NCI-H187 (cell line): ENCODE measurements at places on chromosomes 12 and 14.

DNA sequence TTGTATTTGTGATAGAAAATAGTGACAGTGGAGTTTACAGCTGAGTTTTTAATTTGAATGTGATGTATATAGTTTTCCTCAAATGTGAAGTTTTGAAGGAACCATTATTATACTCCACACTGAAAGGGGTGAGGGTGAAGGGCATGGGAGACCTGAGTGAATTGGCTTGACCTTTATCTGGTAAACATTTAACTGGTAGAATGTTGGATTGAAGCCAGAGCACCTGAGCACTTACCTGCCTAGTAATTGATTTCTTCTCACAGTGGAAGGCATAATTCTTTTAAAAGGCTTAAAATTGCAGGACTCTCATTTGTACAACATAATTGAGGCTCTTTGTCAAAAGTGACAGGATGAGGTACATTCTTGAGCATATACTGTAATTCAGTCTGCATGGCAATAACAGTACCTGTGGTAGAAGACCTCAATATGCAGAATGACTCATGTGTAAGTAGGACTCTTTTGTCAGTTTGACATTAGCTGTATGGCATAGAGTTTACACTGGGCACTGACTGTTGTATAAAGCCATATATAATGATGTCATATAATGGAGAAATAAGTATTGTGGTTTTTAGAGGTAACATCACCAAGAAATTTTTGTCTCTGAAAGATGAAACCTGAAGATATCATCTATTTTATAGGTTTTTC lies 309.6 kb downstream of the TMTC2 start:
- no peak for DNase-seq

DNA sequence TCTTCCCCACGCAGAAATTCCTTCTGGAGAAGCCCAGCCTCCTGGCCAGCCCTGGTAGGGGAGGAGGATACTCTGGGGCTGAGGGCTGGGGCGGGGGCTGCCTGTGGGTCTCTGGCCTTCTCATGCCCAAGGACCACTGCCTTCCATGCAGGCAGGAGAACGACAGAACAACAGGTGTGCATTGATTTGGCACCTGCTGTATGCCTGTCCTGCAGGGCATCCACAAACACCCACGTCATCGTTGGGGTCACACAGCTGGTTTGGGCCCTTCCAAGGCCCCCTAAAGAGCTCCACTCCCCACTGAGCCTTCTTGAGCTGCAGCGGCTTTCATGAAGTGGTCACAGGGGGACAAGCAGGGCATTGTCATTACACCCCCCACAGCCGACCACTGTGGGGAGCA lies 60.4 kb downstream of the PHETA1 start:
- DNase-seq: no peak

DNA sequence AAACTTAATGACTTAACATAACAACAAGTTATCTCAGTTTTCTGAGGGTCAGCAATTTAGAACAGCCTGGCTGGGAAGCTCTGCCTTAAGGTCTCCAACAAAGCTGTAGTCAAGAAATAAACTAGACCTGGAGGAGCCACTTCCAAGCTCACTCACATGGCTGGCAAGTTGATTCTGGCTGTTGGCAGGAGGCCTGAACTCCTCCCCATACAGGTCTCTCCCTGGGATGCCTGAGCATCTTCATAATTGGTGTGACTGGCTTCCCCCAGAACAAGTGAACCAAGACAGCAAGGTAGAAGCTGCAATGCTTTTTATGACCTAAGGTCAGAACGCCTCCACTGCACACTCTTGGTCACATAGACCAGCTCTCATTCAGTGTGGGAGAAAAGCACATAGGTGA lies 128.3 kb downstream of the SAMD4A start:
- DNase-seq: no peak

- no peak for DNase-seq
Measured at GRCh38 chr14:100678469-100678828, 48.2 kb upstream of the DLK1 start.

DNA sequence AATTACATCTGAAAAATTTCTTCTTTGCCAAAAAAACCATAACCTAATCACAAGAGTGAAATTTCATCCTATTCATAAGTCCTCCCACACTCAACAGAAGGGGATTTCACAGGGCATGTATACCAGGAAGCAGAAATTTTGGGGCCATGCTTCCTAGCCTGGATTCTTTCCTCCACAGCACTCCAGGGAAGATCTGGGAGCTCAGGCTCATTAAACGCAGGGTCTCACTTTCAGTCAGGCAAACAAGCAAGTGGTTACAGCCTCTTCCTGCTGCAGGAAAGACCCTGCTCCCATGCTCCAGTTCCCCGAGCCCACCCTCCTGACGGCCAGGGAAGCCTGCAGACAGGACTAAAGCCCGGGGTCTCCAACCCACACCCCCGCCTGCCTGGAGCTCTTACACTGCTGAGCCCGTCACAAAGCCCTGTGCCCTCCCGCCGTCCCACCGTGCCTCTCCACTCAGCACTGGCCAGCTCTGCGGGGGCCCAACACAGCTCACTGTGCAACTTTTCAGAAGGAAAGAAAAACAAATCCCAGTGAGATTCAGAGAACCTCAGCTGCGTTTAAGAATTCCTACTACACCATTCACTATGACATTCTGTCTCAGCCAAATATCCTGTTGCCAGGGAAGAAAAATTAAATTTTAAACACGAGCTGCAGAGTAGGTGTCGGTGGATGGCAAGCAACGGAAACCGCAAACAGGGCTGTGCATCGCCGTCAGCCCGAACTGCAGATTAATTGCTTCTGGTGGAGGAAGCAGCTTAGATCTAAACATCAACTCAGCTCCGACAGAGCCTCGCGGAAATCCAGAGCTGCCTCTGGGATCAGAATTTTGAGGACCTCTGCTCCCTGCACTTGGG lies 106.7 kb upstream of the SFSWAP start:
- DNase-seq: no peak

DNA sequence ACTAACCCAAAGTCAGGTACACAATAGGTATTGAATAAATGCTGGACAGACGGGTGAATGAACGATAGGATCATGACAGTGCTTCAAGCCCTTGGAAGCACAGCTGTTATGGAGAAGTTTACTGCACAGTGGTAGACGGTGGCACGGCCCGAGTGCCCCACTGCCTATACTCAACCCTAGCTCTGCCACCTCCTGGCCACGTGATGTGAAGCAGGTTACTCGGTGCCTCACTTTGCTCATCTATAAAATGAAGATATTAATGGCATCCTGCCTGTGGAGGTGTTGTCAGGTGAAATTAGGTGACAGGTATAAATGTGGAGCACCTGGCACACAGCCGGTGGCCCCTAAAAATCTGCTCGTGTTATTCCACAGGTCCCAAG lies 5.8 kb downstream of the ASB2 start:
- no peak for DNase-seq

GRCh38 chr12:98319716-98320425 lies 195.5 kb upstream of the TMPO start:
- no peak for DNase-seq

GRCh38 chr14:24147761-24148428 lies 597 bp downstream of the RNF31 start:
- no peak for DNase-seq

DNA sequence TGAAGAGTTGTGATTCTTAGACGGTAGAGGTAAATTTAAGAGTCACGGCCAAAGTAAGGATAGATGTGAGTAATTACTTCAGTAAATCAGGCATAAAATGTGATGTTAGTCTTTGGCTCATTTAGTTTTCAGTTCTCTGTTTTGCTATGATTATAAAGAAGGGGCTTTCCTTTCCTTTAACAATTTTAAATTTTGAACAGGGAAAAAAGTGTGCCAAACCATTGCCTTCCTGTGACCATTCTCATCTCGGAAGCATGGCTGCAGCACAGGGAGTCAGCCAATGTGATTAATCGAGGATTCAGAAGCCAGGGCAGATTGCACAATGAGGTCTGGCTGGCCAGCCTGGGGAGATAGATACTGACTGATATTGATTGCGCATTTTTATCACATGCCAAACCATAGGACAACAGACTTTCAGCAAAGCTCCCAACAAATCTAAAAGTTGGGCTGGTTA lies 480.2 kb upstream of the PRICKLE1 start:
- no peak for DNase-seq

GRCh38 chr14:106883218-106883692 lies 1356.9 kb downstream of the TMEM121 start:
- DNase-seq: no peak

DNA sequence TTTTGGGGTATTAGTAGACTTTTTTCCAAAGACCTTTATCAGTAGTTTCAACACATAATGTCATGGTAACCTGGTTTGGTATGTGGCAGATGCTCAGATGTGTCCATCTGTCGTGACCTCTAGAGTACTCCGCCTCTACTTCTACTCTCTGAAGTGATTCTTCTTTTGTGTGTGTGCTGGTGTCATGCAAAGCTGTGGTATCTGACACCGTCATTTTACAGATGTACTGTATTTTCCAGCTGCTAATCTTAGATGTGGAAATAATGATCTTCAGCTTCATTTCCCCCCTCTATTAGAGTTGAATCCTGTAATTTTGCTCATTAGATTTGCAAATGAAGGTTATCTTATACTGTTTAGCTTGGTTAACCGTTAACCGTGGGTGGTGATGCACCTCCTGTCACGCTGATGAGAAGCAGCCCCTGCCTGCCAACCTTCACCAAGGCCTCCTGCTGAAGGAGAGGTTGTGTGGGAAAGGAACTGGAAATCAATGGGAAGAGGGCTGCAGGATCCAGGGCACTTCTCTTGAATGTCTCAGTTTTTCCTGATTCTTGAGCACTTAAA lies 222.4 kb upstream of the AMIGO2 start:
- no peak for DNase-seq

- no peak for DNase-seq
Measured at GRCh38 chr14:102738373-102739189, 38.7 kb upstream of the TRAF3 start.

- no peak for DNase-seq
Measured at GRCh38 chr14:61472801-61473376, 151.5 kb downstream of the PRKCH start.

DNA sequence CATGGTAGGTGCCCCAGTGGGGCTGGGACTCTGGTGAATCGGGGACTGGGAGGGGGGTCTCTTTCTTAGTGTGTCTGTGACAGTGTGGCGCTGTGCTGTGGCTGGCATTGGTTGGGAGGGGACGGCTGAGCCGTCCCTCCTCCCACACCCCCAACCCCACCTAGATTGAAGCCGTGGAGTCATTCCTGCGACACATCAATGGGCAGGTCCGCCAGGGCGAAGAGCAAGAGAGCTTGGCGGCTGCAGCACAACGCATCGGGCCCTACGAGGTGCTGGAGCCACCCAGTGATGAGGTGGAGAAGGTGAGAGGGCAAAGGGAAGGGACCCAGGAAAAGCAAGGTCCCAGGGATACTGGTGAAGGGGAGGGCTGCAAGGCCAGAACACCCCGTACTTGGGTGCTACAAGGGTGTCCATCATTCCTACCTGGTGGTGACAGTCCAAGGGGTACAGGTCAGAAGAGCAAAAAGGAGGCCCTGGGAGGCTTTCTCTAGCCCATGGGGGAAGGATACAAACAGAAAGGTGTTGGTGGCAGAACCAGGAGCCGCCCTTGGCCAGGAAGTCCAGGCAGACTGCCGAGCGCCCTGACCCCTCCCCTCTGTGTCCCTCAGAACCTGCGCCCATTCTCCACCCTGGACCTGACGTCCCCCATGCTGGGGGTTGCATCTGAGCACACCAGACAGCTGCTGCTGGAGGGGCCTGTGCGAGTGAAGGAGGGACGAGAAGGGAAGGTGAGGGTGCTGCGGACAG lies 7.4 kb downstream of the PLEKHG6 start:
- DNase-seq: no peak

GRCh38 chr12:19799216-19799615 lies 359.9 kb downstream of the AEBP2 start:
- DNase-seq: no peak

- DNase-seq: no peak
Measured at GRCh38 chr12:107107381-107107780, 14.0 kb upstream of the CRY1 start.

GRCh38 chr14:92650581-92651105 lies 97.8 kb downstream of the LGMN start:
- DNase-seq: no peak

DNA sequence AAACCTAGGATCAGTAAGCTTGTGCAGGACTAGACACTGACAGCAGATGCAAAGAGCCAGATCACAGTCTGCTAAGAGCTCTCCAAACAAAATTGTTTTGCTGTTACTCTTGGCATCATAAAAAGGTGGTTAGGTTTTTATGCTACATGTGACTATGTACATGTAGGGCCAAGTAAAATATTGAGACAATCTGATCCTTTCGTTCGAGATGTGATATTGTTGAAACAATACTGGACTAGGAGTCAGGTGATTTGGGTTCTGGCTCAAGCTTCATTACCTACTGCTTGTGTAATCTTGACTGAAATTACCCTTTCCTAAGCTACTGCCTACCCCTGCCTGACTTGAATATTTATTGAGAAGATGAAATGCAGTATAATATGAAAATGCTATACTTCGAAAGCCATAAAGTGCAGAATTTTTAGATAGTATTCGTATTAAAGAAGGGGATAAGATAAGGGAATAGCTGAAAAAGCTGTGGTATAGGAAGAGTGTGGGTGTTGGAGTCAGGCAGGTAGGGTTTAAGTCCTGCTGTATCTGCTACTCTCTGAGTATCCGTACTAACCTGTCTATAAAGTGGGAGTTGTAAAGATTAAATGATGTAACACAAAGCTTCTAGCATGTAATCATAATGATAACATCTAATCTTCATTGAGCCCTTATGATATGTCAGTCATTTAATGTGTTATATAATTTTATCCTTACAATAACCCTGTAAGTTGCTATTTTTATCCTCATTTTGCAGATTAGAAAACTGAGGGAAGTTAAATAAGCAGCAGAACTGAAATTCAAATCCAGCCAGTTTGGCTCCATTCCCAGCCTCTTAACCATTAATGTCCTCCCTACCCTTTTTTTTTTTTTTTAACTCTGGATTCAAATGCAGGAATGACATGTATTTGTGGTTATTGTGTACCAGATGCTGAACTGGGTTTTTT lies 38.6 kb upstream of the ATF1 start:
- DNase-seq: no peak

- no peak for DNase-seq
Measured at GRCh38 chr14:65866448-65866847, 453.9 kb downstream of the FUT8 start.

GRCh38 chr12:29578731-29579130 lies 81.2 kb upstream of the OVCH1 start:
- DNase-seq: no peak

DNA sequence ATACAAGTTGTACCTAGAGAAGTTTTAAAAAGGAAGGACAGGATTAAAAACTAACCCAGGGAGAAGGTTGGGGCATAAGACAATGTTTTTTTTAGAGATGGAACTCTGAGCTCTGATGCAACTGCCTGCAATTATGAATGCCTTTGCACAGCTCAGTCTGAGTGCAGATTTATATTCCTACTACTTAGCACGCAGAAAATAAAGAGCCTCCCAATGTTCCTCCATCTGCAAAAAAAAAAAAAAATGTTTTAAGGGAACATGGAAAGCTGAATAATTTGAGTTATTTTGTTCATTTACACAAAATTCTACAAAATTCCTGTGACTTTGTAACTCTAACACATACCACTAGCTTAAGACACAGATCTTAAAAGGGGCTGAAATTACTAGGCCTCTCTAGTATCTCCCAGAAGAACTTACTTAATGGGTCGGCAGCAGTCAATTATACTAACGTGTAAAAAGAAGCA lies 15.7 kb downstream of the CLIP1 start:
- no peak for DNase-seq
